Skin of body (tissue), 3 donors: ENCODE measurements at places on chromosomes 5 and 9. TPM values are rescaled to one million over a fixed set of nuclear protein-coding genes. Genes with fewer than 3 reads are reported as not detected.

PNPLA7 gene
- 4.4 TPM for total RNA-seq

TMEFF1 gene
- 4.7 TPM for total RNA-seq

OSTF1 gene
- 40.8 TPM for total RNA-seq

FLT4 gene
- total RNA-seq = 7.5 TPM

NR5A1 gene
- total RNA-seq = not detected

PCDHGC3 gene
- 36.7 TPM for total RNA-seq

C1QTNF3 gene
- total RNA-seq = 34.8 TPM

GPRIN1 gene
- 4.8 TPM for total RNA-seq

QRFP gene
- total RNA-seq = not detected
